ENCODE measurements at places on chromosomes 13 and 19.

DNA sequence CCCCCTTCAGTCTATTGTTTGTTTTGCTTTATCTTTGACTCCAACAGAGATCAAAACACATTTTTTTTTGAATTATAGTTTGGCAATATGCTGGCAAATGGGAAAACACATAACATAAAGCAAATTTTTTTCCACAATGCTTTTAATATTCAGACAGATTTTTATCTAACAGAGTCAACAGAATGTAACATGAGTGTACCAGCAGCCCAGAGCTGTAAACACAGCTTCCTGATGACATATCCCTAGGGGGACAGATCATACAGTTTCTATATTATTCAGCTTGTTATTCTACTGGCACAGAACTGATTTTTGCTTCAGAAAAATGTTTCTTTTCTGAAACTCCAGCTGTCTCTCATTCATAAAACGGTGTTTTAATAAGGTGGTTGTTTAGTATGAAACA is 168.8 kb downstream of the OLFM4 start:
- no peak for DNase-seq

GRCh38 chr19:54178581-54179261 is 5.8 kb upstream of the TMC4 start:
- no peak for DNase-seq

GRCh38 chr13:53043398-53043797 is 14.8 kb downstream of the OLFM4 start:
- DNase-seq = no peak

DNA sequence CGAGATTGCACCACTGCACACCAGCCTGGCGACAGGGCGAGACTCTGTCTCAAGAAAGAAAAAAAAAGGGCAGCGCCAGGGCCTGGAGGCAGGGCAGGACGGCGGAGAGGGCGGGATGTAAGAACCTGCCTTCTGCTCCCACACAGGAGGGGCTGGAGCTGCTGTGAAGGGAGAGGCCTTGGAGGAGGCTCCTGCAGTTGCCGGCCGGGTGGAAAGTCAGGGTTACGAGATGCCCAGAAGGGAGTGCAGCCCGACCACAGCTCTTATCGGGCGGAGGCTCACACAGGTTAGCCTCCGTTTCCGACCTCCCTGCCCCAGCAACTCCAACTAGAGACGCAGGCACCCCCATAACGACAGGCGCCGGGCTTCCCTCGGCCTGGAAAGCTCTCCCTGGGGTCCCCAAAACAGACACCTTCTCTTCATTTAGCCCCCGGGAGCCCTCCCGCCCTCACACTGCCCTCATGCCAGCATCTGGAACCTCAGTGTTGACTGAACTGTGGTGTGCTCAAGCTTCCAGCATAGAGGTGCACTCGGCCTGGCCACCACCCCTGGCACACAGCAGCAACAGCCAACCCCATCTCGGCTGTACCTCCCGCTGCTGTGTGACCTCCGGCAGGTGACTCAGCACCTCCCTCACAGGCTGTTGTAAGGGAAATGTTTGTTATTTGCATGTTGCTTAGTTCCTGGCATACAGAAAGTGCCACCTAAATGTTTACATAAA is 1.4 kb downstream of the PLPP2 start:
- DNase-seq = peak; percentile 33

GRCh38 chr19:752652-753517 is 2.0 kb downstream of the MISP start:
- DNase-seq = no peak

- DNase-seq = no peak
Observed at GRCh38 chr19:15782211-15782610, 5.2 kb upstream of the OR10H5 start.

DNA sequence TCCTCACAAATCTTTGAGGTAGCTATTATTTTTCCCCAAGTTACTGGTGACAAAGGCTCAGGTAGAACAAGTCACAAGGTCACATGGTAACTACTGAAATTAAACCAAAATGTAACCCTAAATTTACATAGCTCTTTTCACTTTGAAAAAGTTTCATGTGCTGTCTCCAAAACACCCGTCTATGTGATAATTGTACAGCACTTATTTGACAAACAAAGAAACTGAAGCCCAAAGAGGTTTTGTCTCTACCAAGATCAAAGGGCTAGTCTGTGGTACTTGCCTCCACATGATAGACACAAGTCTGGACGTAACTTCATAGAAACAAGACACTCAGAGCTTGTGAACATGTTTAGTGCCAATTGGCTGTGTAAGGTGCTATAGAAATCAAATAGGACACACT is 108.3 kb downstream of the SACS start:
- DNase-seq = no peak

- DNase-seq = no peak
Observed at GRCh38 chr13:111409413-111409812, 89.0 kb downstream of the TEX29 start.

DNA sequence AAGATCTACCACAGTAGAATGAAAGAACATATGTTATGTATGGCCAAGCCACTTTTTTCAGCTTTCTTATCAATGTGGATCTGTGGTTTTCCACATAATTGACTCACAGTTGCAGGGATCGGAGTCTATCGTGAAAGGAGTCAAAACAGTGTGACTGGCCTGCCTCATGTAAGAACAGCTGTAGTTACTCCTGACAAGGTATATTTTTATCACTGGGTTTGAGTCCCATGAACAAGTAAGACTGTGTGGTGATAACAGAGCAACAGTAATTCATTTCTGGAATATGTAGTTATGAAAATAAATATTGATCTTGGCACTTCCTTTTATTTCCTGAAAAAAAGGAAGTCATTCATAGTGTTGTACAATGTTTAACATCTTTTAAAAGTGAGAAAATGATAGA is 416.6 kb downstream of the KLF12 start:
- DNase-seq = no peak

DNA sequence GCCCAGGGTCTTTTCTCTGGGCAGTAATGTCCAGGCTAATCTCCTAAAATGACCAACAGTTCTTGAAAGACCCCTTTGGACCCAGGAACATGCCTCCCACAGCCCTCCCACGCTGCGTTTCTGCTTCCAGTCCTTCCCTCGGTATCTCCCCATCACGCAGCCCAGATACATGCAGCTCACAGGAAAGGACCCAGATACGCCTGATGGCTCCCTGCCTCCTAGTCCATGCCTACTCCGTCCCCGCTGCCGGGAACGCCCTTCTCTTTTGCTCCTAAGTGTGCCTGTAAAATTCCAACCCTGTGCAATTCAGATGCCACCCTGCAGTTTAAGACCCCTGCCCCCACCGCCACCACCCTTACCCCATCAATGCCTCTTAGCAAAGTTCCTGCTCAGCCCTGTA is 778 bp downstream of the MUC16 start:
- DNase-seq = no peak

GRCh38 chr19:15430526-15431120 is 11.8 kb upstream of the AKAP8L start:
- DNase-seq = no peak

GRCh38 chr13:95710313-95710712 is 33.4 kb downstream of the DNAJC3 start:
- DNase-seq = no peak

GRCh38 chr13:43044720-43045301 is 21.4 kb downstream of the DNAJC15 start:
- DNase-seq = peak; percentile 15

DNA sequence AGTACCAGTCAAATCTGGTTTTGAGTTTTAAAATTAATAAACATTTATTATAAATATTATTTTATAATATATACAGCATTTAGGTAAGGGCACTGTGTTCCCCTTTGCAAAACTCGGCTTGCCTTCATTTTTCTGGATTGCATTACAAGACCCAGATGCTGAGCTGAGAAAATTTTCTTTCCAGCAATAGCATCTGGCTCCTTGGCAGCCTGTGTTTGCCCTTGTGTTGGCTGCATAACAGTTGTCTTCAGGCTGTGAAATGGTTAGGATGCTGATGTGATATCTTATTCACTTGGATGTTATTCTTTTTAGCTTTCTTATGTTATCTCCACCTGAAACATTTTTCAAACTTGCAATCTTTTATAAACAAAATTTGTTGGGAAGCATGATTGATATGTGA is 784.4 kb downstream of the DACH1 start:
- no peak for DNase-seq

GRCh38 chr19:18401580-18402112 is 4.2 kb upstream of the LRRC25 start:
- peak; percentile 50 for DNase-seq

GRCh38 chr13:76846363-76846762 is 39.8 kb downstream of the KCTD12 start:
- DNase-seq = no peak

- no peak for DNase-seq
Observed at GRCh38 chr19:38015216-38015615, 108.2 kb downstream of the SIPA1L3 start.

DNA sequence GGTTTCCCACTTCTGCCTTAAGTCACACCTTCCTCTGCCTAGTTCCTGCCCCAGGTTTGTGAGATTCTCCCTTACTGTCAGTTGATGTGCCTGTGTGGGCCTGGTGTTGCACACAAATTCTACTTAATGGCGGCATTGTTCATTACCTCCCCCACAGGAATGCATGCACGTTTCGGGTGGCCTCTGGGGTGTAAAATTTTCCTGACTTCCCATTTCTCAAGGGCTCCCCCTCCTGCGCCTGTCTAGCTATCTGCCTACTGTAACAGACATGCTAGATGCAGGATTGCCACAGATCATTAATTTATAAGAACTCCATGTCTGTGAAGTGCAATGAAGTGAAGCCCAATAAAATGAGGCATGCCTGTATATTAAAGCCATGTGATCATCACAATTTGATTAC is 1466.3 kb downstream of the PCDH9 start:
- no peak for DNase-seq

- no peak for DNase-seq
Observed at GRCh38 chr19:53982611-53983010, 8.8 kb upstream of the CACNG6 start.

DNA sequence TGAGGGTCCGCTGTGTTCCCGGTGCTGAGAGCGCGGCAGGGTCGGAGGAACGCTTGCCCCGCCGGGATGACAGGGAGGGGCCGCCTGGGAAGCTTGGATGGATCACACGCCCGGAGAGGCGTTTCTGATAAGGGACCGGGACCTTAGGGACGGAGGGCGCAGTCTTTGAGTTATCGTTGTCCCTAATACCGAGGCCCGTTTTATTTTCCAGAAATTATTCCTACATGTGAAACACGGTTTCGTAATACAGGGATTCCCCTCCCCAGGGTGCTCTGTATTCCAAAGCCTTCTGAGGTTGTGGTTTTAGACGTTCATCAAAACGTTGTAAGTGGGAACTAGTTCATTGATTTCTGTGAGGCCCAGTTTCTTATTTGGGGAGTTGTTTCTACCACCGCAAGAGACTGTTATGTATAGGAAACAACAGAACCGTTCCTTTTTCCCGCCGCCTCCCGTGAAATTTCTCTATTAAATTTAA is 752 bp downstream of the PDCD5 start:
- DNase-seq = no peak

- no peak for DNase-seq
Observed at GRCh38 chr13:48234566-48235340, 1.7 kb downstream of the ITM2B start.

Measured in MM.1S (cell line).